ENCODE measurements at places on chromosomes 3 and 15. TPM values are rescaled to one million over a fixed set of nuclear protein-coding genes. Genes with fewer than 3 reads are reported as not detected.

Gene ACTRT3
- total RNA-seq = 4.6 TPM

Gene EBLN2
- 4.7 TPM for total RNA-seq

Gene TEX9
- 2.6 TPM for total RNA-seq

Gene SPG11
- total RNA-seq = 85.9 TPM

Gene FBXL22
- total RNA-seq = 44.1 TPM

Gene ADAMTS17
- total RNA-seq = 3.1 TPM

Gene UROC1
- total RNA-seq = 0.07 TPM

Gene XCR1
- total RNA-seq = 0.07 TPM

Gene CD200
- total RNA-seq = 15.6 TPM

Gene SLC12A1
- 0.41 TPM for total RNA-seq

- DNase-seq = no peak
- H3K36me3 ChIP-seq = no peaks in the 10 kb centered on the region
- no peaks in the 10 kb centered on the region for H3K4me1 ChIP-seq
- no peaks in the 10 kb centered on the region for H3K27me3 ChIP-seq
- H3K27ac ChIP-seq = peak overlapping the region; percentile 23
These were observed 281.8 kb upstream of the TGFBR2 start for GRCh38 chr3:30324587-30324986.

GRCh38 chr3:125061170-125061569 is 5.4 kb upstream of the HEG1 start:
- peak; percentile 76 for DNase-seq
- peaks cover 9% of the 10 kb centered on the region for H3K4me1 ChIP-seq
- H3K4me3 ChIP-seq = no peak overlapping the region
- no peaks in the 10 kb centered on the region for H3K27me3 ChIP-seq
- H3K36me3 ChIP-seq = no peaks in the 10 kb centered on the region
- peak overlapping the region; percentile 63 for H3K27ac ChIP-seq

DNA sequence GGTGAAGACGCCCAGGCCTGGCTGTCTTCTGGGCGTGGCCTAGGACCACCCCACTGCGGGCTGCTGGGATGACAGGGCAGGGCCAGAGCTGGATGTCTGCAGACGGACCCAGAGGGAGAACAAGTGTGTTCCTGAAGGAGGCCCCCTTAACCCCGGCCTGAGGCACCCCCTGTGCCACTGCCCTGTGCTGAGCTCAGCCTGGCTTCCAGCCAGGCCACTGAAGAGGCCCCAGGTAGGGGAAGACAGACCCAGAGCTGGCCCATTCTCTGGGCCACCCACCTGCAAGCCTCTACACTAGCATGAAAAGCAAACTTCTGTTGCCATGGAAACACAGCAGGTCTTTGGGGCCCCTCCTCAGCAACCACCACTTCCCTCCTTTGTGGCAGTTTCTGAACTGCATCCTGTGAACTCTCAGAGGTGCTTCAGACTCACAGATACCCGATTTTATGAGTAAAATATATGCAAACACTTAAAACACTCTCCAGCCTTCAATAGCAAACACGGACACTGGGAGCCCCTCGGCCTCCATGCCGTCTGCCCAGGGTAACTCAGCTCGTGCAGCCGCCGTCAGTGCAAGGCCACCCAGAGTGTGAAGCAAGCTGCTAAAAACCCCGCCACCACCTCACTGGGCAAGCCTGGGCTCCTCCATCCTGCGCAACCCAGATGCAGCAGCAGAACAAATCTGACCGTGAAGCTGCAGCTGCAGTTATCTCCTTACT is 42.5 kb downstream of the CMTM6 start:
- no peak overlapping the region for H3K4me3 ChIP-seq
- DNase-seq = no peak
- H3K27me3 ChIP-seq = no peaks in the 10 kb centered on the region

DNA sequence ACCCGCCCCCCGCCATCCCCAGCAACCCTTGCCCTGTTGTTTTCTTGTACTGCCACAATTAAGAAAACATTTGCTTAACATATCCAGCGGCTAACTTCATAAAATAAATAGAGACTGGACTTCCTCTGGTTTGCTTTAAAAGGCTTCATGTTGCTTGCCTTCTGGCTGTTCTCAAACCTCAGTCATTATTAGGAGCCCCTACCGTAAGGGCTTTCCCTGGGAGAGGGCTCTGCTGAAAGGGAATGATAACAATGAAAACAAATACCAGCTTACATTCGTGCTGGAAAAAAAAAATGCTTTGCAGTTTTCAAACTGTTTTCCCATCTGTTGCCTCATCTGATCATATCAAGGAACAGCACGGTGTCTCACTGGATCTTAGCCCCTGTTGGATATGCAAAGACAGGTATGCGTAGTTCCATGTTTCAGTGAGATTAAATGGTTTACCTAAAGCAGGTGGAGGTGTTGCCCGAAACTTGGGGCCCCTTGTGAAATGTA is 77.2 kb upstream of the VGLL4 start:
- no peaks in the 10 kb centered on the region for H3K27me3 ChIP-seq
- H3K4me3 ChIP-seq = peak overlapping the region; percentile 79
- no peaks in the 10 kb centered on the region for H3K4me1 ChIP-seq

DNA sequence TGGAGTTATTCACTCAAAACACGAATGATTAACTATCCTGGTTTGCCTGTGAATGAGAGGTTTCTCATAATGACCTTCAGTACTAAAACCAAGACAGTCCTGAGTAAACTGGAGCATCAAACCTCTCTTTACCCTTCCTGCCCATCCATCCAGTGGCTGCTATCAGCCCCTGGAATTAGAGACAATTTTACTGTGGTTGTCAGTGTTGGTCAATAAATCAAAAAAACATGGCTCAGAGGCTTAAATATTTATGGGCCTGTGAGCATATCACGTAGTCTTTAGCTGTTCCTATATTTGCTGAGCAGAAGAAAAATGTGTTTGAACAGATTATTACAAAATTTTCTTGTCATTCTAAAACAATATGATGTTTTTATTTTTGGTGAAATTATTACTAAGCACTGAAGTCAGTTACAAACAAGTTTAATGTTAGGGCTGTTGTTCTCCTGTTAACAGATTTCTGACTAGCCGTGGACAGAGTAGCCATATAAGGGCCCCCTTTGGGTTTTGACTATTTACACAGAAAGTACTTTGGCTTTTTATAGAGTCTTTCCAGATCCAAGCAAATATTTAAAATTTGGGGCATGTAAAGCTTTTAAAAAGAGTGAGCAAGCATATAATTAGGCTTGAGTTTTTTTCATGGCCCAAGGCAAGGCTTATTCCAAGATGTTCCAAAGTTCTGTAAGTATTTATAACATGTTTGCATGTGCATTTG is 580.9 kb downstream of the DIPK2A start:
- no peaks in the 10 kb centered on the region for H3K4me1 ChIP-seq
- no peaks in the 10 kb centered on the region for H3K36me3 ChIP-seq
- no peak overlapping the region for H3K4me3 ChIP-seq
- no peak for DNase-seq
- H3K27ac ChIP-seq = no peak overlapping the region

DNA sequence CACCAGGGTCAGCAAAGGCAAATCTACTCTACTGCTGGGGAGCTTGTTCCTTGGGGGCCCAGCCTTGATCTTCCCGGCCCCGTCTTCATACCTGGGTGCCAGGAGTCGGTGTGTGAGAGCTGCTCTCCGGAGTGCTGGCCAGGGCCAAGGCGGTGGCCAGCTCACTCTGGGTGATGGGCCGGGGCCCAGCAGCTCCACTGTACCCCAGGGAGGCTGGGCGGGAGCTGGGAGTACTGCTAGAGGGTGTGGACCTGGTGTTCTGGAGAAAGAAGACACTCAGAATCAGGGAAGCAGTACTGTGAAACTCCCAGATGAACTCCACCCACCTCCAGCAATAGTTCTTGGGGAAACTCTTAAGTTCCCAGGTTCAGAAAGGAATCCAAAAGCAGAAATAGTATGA is 11.9 kb downstream of the UBL7 start:
- H3K27me3 ChIP-seq = no peaks in the 10 kb centered on the region
- no peak for DNase-seq
- H3K4me1 ChIP-seq = no peaks in the 10 kb centered on the region
- H3K36me3 ChIP-seq = no peaks in the 10 kb centered on the region
- no peak overlapping the region for H3K4me3 ChIP-seq

- no peak for DNase-seq
- H3K36me3 ChIP-seq = no peaks in the 10 kb centered on the region
- peaks cover 7% of the 10 kb centered on the region for H3K4me1 ChIP-seq
- peak overlapping the region; percentile 92 for H3K4me3 ChIP-seq
These were observed 654 bp upstream of the C3orf38 start for GRCh38 chr3:88149101-88149508.

- no peak overlapping the region for H3K27ac ChIP-seq
- H3K4me3 ChIP-seq = no peak overlapping the region
These were observed 881.3 kb upstream of the NR2F2 start for GRCh38 chr15:95449230-95449628.

GRCh38 chr3:186273586-186273985 is 88.4 kb downstream of the DGKG start:
- no peaks in the 10 kb centered on the region for H3K27me3 ChIP-seq
- H3K36me3 ChIP-seq = no peaks in the 10 kb centered on the region
- H3K4me1 ChIP-seq = no peaks in the 10 kb centered on the region
- DNase-seq = no peak

GRCh38 chr15:41559239-41559782 is 299 bp downstream of the TYRO3 start:
- H3K4me3 ChIP-seq = peak overlapping the region; percentile 36
- H3K27ac ChIP-seq = peak overlapping the region; percentile 58
- no peak for DNase-seq
- H3K4me1 ChIP-seq = peaks cover 4% of the 10 kb centered on the region
- H3K27me3 ChIP-seq = no peaks in the 10 kb centered on the region
- H3K36me3 ChIP-seq = no peaks in the 10 kb centered on the region

Data from uterus (tissue), 4 donors.